ENCODE measurements at places on chromosomes 12 and 14. TPM values are rescaled to one million over a fixed set of nuclear protein-coding genes. Genes with fewer than 3 reads are reported as not detected.

DNA sequence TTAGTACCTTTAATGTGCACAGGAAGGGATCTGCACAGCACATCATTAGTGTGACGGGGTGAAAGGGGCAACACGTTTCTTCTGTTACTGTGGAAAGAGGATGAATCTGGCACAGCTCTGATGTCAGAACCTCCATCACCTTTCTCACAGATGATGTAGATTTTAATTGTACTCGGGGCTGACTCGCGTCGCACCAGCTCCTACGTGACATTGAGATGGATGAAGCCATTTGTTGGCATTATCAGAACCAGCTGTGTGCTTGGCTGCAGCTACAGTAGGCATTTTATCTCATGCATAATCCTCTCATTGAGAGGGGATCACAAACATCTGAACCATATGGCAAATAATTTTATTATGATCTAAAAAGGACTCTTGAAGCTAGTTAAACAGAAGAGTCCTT, 173.6 kb downstream of the PDZRN4 start:
- no peak for DNase-seq

GRCh38 chr12:97877404-97877803, 414.8 kb downstream of the RMST start:
- DNase-seq, result no peak

DNA sequence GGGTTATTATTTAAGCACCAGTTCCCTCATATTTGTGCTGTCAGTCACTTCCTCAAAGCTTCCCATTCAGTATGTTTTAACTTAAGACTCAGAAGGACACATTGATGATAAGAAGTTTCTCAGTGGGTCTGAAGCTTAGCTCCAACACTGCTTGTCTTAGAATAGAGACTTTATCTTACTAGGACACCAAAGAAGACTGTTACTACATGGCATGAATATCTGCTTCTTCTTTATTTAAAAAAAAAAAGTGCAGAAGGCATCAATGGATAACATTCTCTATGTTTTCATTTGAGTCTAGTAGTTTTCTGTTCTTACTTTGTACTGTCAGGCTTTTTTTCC, 404.2 kb downstream of the DAD1 start:
- no peak for DNase-seq

DNA sequence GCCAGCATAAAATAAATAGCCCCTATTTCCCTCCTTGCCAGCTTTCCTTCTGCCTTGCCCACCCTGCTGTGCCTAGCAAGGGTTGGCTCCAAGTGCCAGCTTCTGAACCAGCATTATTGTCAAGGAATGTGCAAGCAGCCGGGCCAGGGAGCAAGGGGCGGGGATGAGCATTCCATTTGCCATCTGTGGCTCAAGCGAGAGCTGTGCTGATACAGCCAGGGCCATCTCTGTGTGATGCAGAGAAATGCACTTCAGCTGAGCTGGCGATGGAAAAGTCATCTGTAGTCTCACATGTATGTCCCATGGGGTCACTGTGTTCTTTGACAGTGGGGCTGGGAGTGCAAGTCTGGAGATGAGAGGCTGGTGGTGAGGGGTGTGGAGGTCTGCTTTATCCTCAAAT, 137.3 kb downstream of the SUDS3 start:
- DNase-seq, result no peak

- no peak for DNase-seq
Observed at GRCh38 chr12:29882846-29883245, 99.1 kb upstream of the TMTC1 start.

GRCh38 chr12:58883576-58884334, 36.5 kb downstream of the LRIG3 start:
- no peak for DNase-seq

DNA sequence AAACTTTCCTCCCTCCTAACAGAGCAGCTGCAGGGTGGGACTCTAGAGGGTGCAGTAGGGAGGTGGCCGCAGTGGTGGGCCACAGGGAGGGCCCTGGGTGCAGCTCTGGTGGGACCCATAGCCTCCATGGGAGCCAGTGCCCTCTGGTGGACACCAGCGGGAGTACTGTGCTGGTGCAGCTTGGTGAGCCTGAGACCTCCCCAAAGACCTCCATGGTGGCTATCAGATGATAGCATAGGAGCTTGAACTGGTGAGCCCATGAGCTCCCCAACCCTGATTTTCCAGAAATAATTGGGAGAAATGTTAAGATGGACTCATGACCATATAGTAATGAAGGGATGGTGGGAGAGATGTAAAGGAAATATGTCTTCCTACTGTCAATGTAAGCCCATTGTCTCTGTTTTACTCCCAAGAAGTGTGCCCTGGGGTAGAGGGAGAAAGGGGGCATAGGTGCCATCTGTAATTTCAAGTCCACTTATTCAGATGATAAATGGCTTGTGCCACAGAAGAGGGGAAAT, 98.7 kb downstream of the GAS2L3 start:
- DNase-seq, result no peak

DNA sequence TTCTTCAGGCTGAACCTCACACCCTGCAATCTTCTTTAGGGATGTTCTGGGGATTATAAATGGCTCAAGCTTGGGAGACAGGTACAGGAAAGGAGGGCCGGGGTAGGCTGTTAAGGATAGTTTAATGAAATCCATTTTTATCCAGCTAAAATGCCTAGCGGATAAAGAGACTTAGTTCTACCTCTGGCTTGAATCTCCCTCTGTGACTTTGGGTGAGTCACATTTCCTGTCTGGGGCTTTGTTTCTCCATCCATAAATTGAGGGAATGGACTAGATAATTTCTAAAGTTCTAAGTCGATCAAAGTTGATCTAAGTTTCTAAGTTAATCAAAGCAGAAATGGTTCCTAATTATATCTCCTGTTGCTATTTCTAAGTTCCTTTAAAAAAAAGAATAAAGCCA, 319.6 kb upstream of the E2F7 start:
- DNase-seq, result no peak

- no peak for DNase-seq
Observed at GRCh38 chr12:16568873-16569272, 37.1 kb downstream of the LMO3 start.

DNA sequence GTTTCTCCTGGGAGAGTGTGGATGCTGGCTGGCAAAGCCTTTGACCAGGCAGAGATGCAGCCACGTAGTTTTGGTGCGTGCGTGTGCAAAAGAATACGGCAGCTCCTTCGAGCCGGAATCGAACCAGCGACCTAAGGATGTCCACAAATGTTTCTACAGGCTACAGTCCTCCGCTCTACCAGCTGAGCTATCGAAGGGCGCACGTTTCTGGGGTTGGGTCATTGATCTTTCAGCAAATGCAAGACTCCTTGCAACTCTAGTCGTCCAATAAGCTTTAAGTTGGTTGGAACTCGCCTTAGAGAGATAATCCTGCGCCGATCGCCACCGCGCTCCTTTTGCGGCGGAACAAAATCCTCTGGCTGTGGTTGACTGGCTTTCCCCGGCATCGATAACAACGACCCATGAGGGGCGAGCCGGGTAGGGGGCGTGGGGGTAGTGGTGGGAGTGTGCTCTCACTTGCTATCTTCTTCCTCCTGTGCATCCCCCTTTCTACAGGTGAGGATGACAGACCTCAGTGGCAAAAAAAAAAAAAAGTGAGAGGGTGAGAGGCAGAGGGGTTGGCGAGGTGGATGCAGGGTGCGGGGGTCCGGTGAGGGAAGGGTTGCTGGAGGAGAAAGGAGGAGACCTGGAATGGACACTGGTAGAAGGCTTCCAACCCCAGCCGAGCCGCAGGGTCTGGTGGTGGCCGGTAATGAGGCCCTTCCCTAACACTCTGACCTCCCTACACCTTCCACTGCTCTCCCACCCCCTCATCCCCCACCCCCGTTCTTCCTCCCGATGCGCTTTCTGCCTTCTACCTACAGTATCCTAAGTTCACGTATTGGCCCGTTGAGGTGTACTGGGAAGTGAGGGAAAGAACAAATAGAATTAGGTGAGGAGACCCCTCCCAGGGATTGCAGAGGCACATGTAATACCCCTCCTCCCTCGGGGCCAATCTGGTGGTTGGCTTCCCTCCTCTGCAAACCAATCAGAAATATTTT, 11.8 kb upstream of the OR6S1 start:
- no peak for DNase-seq

GRCh38 chr14:102857444-102857843, 65.0 kb upstream of the AMN start:
- DNase-seq, result no peak

DNA sequence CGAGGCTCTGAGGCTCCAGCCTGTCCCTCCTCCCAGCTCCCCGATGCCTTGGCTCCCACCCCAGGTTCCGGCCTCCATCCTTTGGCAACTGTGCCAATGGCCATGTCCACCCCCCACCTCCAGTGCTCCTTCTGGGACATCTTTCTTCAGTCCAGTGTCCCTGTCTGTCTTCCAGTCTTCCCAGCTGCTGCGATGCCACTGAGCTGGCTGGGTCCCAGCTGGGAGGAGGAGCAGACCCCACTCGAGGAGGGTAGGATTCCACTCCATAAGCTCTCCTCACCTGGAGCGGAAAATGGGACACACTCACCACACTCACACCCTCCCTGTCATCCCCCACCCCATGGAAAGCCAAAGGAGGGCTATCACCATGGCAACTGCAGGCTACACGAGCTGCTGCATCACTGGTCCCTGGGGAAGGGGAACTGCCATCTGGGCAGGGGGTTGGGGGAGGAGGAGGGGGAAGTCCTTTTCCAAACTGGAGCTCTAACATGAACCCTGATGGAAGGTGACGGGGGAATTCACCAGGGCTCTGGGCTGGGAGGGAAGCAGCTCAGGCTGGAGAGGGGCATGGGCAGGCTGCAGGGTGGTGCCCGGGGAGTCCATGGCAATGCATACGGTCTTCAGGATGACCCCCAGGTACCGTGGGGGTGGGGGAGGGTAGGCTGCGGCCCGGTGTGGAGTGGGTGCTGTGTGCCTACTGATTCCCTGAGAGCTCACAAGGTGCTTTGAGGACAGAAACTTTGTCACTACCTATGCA, 94.3 kb downstream of the LRRC74A start:
- no peak for DNase-seq

DNA sequence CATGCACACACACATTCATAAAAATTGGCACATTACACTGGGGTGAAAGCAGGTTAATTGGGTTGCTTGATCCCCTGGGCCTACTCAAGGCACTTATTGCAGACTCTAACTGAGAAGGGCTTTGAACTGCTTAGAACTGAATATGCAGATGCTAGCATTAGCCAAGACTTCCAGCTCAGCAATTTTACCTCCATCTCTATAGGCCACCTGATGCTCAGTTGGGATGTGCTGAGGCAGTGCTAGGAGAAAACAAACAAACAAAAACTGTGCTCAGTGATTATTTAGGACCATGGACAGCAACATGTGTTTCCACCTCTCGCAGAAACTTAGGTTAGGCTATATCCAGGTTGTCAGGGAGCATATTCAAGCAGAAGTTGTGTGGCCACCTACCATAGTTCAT, 124.8 kb upstream of the WSCD2 start:
- DNase-seq, result no peak

- DNase-seq, result no peak
Observed at GRCh38 chr12:89245090-89245489, 107.2 kb downstream of the DUSP6 start.

DNA sequence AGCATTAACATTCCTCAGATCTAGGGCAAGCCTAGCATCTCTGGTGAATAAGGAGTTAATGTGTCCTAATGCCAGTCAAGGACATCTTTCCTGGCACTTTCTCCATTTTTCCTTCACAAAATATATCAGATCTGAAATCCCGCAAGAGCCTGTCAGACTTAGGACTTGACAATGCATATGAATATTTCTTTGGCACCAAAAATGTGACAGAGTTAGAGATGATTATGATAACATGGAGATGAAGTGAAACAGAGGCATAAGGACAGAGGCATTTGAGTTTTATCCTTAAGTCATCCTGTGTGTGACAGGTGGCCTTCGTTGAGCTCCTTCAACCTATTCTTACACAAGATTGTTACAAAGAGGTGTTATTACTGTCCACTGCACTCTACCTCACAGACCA, 388.0 kb downstream of the EMP1 start:
- DNase-seq, result no peak

DNA sequence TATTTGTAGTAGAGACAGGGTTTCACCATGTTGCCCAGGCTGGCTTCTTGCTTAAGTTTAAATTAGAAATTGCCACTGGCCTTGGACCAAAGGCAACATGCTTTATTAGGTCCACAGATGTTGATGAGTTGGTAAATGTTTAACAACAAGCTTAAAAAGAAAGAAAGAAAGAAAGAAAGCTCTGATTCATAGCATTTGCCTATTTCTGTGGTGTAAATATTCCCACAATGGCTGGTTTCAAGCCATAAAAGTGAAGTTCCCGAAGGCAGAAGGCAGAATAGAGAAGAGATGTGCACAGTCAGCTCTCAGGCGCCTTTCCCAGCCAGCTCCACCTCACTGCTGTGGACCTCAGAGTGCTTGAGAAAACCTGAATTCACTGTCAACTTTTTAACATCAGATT, 26.4 kb downstream of the KCNK13 start:
- DNase-seq, result no peak

DNA sequence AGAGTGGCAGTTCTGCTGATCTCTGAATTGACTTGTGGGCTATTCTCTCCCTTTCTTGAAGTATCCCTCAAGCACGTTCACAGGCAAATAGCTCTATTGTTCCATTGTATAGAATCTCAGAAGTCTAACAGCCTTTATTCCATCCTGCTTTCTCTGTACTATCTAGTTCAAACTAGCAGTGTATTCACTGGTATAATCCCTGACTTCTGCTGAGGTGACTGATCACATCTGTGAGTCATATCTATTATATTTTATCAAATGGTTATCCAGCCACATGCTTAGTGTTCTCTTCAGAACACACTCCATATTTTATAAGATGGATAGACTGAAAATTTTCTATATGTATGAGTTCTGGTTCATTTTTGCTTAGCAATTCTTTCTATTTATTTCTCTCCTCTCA, 866.1 kb downstream of the C12orf50 start:
- no peak for DNase-seq

GRCh38 chr12:49554266-49554665, 13.7 kb downstream of the MCRS1 start:
- no peak for DNase-seq

- no peak for DNase-seq
Observed at GRCh38 chr12:125458552-125459268, 393.5 kb downstream of the AACS start.

- DNase-seq, result no peak
Observed at GRCh38 chr12:19190292-19191031, 60.9 kb downstream of the PLEKHA5 start.

DNA sequence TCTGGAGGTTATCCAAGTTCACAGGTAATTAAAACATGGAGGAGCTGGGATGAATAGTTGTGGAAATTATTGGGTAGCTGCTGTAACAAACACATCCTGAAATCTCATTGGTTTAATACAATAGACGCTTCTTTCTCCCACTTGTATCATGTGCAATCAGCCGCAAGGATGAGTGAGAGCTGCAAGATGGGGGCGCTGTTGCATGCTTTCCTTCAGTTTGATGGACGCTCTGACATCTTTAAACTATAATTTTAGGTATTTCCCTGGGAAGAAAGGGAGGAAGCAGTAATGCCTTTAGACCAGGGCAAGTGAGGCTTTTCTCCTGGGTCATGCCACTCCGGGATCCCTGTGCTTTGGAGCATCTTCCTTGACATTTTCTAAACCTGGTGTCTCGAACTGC, 178.7 kb downstream of the PAWR start:
- DNase-seq, result no peak

Gene GAS2L3
- total RNA-seq, result 10.0 TPM

Gene RNASE7
- 0.39 TPM for total RNA-seq

Gene RAPGEF3
- 79.4 TPM for total RNA-seq

Gene C14orf180
- total RNA-seq, result 25.5 TPM

Gene MYRFL
- total RNA-seq, result 0.19 TPM

Gene PTHLH
- not detected for total RNA-seq

Gene POU6F1
- 14.8 TPM for total RNA-seq

Gene OTOGL
- total RNA-seq, result not detected

Gene KRT5
- total RNA-seq, result 3.0 TPM

Gene E2F7
- total RNA-seq, result 0.22 TPM

Gene ALX1
- total RNA-seq, result not detected

Gene FGF6
- total RNA-seq, result not detected

Gene TMEM30B
- 4.0 TPM for total RNA-seq

Gene GUCY2C
- total RNA-seq, result not detected

Gene ASPG
- total RNA-seq, result 1.1 TPM

All from mesenteric fat pad (tissue), 1 donor.